ENCODE measurements at places on chromosomes 11 and 22. TPM values are rescaled to one million over a fixed set of nuclear protein-coding genes. Genes with fewer than 3 reads are reported as not detected.

The ARFGAP2 gene
- total RNA-seq: 131 TPM

The CDPF1 gene
- 9.1 TPM for total RNA-seq

The NOL12 gene
- 15.5 TPM for total RNA-seq

The FZD4 gene
- 29.6 TPM for total RNA-seq

The FGF19 gene
- not detected for total RNA-seq

The SMTNL1 gene
- total RNA-seq: not detected

The SULT4A1 gene
- 0.43 TPM for total RNA-seq

The CNGA4 gene
- not detected for total RNA-seq

The TUB gene
- total RNA-seq: 14.5 TPM

The MGAT3 gene
- total RNA-seq: 0.13 TPM

The RAB38 gene
- total RNA-seq: 0.32 TPM

The GUCY1A2 gene
- total RNA-seq: 0.91 TPM

The CD44 gene
- total RNA-seq: 478 TPM

The MAPK8IP2 gene
- total RNA-seq: 0.86 TPM

The RPLP2 gene
- total RNA-seq: 175 TPM

The FBLN1 gene
- 101 TPM for total RNA-seq

The VPREB1 gene
- not detected for total RNA-seq

The MUC2 gene
- not detected for total RNA-seq

The TEX12 gene
- 0.65 TPM for total RNA-seq

The APOL1 gene
- total RNA-seq: 29.0 TPM

The TBX10 gene
- not detected for total RNA-seq

The CYP2D6 gene
- total RNA-seq: 0.13 TPM

The CHRNA10 gene
- 1.3 TPM for total RNA-seq

The PTPMT1 gene
- 46.7 TPM for total RNA-seq

The CLTCL1 gene
- 10.1 TPM for total RNA-seq

The CHST1 gene
- total RNA-seq: 1.4 TPM

The OR51B6 gene
- not detected for total RNA-seq

The KCNJ4 gene
- total RNA-seq: not detected

The EIF3M gene
- total RNA-seq: 553 TPM

The APOC3 gene
- not detected for total RNA-seq

The GSTT2 gene
- total RNA-seq: 0.78 TPM

The SCO2 gene
- total RNA-seq: 2.5 TPM

The PHOX2A gene
- total RNA-seq: not detected

The CYP2R1 gene
- total RNA-seq: 10.1 TPM

The SEC14L6 gene
- 2.6 TPM for total RNA-seq

The TP53AIP1 gene
- total RNA-seq: under 0.01 TPM

The PIWIL4 gene
- total RNA-seq: 6.8 TPM

The OR8G5 gene
- not detected for total RNA-seq

The PISD gene
- total RNA-seq: 22.6 TPM

The RTN4RL2 gene
- not detected for total RNA-seq

The HEPACAM gene
- not detected for total RNA-seq

The OR2AT4 gene
- not detected for total RNA-seq

The NXPE2 gene
- 0.76 TPM for total RNA-seq

The ABCC8 gene
- total RNA-seq: 0.26 TPM

The CARD18 gene
- not detected for total RNA-seq

The PHETA2 gene
- total RNA-seq: 23.1 TPM

The MUC6 gene
- not detected for total RNA-seq

The OR6T1 gene
- not detected for total RNA-seq

The OR6M1 gene
- not detected for total RNA-seq

The PNPLA5 gene
- 0.13 TPM for total RNA-seq

The TMEM86A gene
- 1.6 TPM for total RNA-seq

The CCDC87 gene
- total RNA-seq: 0.76 TPM

The FBXO7 gene
- total RNA-seq: 84.0 TPM

The OR56A1 gene
- total RNA-seq: not detected

The OR5P2 gene
- not detected for total RNA-seq
